ENCODE measurements at places on chromosomes 2 and 18.
A peak's percentile ranks its signal among the peaks of the same experiment; 100 is the strongest.

- DNase-seq = no peak
Measured at GRCh38 chr2:126145752-126146151, 510.2 kb upstream of the GYPC start.

DNA sequence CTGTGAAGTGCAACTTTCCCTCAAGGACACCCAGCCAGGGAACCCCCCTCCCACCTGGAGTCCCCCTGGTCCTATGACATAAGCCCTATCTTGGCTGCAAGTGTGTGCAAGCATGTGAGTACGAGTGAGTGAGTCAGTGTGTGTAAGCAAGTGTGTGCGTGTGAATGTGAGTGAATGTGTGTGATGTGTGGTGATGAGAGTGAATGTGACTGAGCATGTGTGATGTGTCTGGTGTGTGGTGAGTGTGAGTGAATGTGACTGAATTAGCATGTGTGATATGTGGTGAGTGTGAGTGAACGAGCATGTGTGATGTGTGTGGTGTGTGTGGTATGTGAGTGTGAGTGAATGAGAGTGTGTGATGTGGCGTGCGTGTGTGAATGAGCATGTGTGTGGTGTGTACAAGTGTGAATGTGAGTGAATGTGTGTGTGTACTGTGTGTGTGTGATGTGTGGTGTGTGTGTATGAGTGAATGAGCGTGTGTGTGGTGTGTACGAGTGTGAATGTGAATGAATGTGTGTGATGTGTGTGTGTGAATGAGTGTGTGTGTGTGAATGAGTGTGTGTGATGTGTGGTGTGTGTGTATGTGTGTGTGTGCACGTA, 68.8 kb upstream of the SMAD7 start:
- DNase-seq = no peak

GRCh38 chr2:74498500-74499266, 720 bp downstream of the LBX2 start:
- DNase-seq = no peak

DNA sequence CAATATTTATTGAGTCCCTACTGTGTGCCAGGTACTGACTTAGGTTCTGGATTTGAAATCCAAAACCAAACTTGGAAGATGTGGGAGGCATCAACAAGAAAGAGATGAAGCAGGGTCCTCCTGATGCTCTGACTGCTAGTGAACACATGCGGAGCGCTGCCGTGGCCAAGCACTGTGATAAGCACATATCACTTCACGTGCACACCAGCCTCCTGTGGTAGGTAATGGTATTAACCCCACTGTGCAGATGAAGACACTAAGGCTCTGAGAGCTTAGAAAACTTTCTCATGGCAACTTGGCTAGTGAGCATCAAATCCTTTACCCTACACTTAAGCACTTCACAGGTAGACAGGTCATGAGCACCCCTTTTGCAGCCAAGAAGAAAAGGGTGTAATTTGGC, 216.1 kb downstream of the HAUS1 start:
- DNase-seq = no peak

GRCh38 chr18:10201659-10202058, 252.8 kb upstream of the APCDD1 start:
- DNase-seq = no peak

GRCh38 chr2:199230091-199230490, 227.6 kb downstream of the SATB2 start:
- DNase-seq = no peak

DNA sequence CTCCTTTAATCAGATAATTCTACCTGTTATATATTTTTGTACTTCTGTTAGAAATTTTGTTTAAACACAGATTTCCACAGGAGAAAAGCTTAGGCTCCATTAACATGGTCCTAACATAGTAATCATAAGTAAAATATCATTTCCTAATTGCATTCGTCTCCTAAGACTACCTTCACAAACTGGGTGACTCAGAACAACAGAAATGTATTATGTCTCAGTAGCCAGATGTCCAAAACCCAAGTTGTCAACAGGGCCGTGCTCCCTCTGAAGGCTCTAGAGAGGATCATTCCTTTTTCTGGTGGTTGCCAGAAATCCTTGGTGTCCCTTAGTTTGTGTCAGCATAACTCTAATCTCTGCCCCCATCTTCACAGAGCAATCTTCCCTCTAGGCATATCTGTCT, 5.4 kb downstream of the FBXO15 start:
- no peak for DNase-seq

- DNase-seq = no peak
Measured at GRCh38 chr2:13558368-13558767, 841.6 kb downstream of the TRIB2 start.

DNA sequence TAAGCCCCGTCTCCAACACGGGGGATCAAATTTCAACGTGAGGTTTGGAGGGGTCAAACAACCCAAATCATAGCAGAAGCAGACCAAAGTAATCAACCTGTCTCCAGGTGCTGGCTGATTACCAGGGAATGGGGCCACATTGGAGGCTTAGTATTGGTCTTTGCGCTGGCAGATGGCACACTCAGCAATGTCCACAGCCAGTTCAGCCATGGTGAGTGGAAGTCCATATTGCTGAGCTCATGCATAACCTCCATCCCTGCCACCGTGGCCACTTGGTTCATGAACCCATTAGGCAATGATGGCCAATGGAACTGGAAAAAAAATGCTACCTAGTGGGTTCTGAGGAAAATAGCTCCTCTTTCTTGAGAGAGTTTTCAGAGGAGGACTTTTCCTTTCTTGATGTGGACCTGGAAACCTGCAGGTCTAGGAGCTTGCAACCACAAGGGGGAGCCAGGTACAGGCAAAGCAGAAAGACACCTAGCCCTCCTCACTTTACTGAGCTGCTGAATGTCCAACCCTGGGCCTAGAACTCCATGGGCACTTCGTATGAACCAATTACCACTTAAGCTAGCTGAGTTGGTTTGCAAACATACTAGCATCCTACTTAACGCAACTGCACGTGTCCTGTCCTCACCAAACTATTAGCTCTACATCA, 128.0 kb upstream of the GYPC start:
- DNase-seq = peak; percentile 26

DNA sequence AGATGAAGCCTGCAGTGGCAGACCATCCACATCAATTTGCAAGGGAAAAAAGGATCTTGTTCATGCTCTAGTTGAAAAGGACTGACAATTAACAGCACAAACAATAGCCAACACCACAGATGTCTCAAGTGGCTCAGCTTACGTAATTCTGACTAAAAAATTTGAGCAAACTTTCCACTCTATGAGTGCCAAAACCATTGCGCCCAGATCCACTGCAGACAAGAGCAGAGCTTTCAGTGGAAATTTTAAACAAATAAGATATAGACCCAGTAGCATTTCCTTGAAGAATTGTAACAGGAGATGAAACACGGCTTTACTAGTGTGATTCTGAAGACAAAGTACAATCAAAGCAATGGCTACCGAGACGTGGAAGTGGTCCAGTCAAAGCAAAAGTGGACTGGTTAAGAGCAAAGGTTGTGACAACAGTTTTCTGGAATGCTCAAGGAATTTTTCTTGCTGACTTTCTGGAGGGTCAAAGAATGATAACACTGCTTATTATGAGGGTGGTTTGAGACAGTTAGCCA, 12.0 kb upstream of the ZNF396 start:
- no peak for DNase-seq

GRCh38 chr2:109582928-109583895, 30.6 kb downstream of the SEPTIN10 start:
- no peak for DNase-seq

GRCh38 chr2:109290887-109291643, 162.1 kb downstream of the SH3RF3 start:
- no peak for DNase-seq

DNA sequence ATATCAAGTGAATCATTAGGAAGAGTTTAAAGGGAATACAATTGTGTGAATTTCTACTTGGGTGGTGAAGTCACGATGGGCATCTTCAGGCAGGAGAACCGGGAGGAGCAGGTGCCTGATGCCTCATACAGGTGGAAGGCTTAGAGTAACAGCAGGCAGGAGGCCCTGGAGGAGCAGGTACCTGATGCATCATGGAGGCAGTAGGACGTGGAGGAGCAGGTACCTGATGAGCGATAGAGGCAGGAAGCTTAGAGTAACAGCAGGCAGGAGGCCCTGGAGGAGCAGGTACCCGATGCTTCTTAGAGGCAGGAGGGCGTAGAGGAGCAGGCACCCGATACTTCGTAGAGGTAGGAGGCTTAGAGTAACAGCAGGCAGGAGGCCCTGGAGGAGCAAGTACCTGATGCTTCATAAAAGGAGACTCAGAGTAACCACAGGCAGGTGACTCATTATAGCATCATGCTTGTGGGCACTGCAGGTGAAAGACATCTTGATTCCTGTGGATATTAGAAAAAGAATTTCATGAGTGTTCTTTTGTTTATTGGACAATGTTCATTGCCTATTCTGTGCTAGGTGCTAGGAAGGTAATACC, 133.9 kb downstream of the ATP9B start:
- peak; percentile 18 for DNase-seq

DNA sequence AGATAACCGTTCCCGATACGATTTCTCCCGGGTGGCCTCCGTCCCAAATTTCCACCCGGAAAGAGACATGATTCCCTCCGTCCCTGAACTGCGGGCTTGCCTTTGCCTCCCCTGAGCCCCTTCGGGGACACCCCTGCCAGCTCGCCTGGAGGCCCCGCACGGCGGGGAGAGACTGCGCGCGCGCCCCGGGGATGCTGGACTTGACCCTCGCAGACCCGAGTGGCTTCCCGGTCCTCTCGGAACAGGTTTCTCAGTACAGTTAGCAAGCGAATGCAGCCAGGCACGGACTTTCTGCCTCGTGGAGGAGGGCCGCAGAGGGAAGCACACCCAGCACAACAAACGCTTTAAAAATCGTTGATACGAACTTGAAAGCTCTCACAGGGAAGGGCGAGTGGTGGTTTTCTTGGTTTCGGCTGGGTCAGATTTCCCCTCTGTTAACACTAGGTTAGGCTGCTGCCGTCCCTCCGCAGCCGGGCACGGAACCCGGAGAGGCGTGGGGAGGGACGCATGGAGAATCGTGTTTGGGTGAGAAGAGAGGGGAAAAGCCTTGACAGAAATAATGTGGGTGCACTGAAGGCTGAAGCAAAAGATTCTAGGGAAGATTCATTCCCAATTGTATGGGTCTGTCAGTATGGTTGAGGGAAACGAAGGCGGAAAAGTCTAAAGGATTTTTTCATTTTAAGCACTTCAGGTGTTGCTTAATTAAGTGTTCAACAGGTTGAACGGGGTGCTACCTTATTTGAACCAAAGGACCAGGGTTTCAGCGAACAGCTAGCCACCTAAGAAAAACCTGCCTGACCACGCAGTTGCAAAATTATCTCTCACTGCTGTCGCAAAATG, 916 bp downstream of the TNFRSF11A start:
- no peak for DNase-seq

- DNase-seq = no peak
Measured at GRCh38 chr2:185338104-185338503, 400.5 kb upstream of the FSIP2 start.

GRCh38 chr18:42850174-42851083, 265.1 kb downstream of the RIT2 start:
- no peak for DNase-seq

- no peak for DNase-seq
Measured at GRCh38 chr2:235552671-235553070, 58.8 kb downstream of the AGAP1 start.

- no peak for DNase-seq
Measured at GRCh38 chr2:37402636-37403035, 58.2 kb downstream of the QPCT start.

GRCh38 chr2:172281648-172282570, 145.5 kb upstream of the ITGA6 start:
- no peak for DNase-seq

DNA sequence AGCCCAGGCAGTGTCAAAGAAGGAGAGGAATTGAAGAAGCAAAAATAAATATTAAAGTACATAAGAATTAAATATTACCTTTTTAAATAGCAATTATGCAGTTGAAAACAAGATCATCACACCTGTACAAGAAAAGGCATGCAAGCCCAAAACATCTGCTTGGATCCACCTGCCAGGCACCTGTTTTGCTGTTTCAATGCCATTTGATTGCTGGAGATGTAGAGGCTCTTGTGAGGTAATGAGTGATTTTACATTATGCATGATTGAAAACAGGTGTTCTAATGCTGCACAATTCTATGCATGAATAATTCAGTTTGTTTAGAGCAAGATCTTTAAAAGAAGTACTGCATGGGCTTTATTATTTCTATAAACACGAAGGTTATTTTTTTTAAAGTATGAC, 700.6 kb upstream of the ZEB2 start:
- DNase-seq = no peak

DNA sequence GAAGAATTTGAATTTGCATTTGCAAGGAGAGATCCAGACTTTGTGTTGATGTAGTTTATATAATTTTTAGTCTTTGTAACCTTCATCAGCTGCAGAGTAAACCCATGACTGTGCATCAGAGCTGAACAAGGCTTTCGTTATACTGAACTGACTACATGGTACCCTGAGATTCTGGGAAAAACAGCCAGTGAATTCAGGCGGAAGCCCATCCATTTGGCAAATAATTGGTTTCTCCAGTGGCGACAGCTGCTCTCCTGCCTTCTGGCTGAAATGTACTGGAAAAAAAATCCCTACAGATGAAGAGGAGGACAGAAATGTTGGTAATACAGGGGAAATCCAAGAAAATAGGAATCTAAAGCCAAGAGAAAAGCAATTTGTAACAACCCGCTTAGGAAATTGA, 657.5 kb upstream of the CDH7 start:
- no peak for DNase-seq

DNA sequence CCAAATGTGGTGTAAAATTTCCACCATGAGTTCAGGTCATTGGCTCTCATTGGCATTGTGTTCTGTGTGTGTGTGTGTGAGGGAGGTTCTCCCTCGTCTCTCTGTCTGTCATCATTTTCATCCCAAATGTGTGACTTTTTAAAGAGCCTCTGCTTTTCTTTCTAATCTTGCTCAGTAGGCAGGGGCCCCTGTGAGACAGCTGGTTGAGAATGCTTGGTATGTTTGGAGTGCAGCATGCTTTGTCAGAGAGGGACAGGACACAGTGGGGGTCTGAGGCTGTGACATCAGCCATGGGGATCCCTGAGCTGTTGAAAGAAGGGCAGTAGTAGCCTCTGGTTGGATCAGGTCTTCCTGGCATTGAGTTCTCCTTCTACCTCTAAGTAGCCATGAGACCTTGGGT, 10.6 kb downstream of the PTPRM start:
- no peak for DNase-seq

- DNase-seq = no peak
Measured at GRCh38 chr2:141021611-141022010, 1109.2 kb downstream of the LRP1B start.

- no peak for DNase-seq
Measured at GRCh38 chr2:101597347-101597944, 100.1 kb upstream of the MAP4K4 start.

- DNase-seq = no peak
Measured at GRCh38 chr2:229810786-229811185, 96.4 kb upstream of the DNER start.

GRCh38 chr2:30038419-30038818, 108.4 kb upstream of the YPEL5 start:
- no peak for DNase-seq
